ENCODE measurements at places on chromosomes 16 and 17.

- no peak for DNase-seq
Observed at GRCh38 chr17:17320911-17321220, 17.7 kb downstream of the NT5M start.

GRCh38 chr16:75070012-75070841, 46.4 kb downstream of the LDHD start:
- no peak for DNase-seq

GRCh38 chr17:57819285-57819684, 30.6 kb downstream of the MRPS23 start:
- no peak for DNase-seq

DNA sequence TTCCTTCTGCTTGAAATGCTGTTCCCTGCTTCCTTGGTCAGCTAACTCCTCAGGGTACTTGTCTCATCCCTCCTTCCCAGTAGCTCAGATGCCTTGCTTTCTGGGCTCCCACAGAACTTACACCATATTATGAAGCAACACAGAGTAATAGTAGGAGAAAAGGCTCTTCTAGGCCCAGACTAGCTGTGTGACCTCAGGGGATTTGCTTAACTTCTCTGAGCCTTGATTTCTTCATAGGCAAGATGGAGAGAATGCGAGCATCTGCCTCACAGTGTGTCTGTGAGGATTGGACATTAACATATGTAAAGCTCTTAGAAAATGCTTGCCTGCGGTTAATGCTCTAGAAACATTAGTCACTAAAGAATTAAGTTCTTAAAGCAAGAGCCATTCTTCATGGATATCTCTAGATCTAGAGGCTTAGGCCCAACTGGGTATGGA, 22.3 kb upstream of the PECAM1 start:
- no peak for DNase-seq

GRCh38 chr16:3474136-3474779, 21.0 kb downstream of the C16orf90 start:
- DNase-seq, result no peak

DNA sequence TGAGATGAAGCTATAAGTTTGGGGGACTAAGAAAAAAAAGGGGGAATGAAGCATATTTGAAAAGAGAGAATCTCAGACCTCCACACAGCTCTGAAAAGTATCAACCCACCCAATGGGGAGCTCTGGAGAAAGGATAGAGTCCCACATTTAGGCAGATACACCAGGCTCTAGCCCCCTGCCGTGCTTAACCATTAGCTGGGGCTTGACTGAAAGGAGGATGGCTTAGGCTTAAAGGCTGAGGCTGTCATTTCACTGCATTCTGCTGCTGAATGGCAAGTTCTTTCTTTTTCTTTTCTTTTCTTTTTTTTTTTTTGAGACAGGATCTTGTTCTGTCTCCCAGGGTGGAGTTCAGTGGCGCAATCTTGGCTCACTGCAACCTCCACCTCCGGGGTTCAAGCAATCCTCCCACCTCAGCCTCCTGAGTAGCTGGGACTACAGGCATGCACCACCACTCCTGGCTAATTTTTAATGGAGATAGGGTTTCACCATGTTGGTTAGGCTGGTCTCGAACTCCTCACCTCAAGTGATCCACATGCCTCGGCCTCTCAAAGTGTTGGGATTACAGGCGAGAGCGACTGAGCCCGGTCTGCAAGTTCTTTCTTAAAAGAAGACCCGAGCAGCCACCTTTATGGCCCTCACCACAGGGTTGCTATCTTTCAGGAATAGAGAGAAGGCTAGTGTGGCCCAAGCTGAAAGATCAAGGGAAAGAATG, 9.0 kb upstream of the MMP2 start:
- no peak for DNase-seq

DNA sequence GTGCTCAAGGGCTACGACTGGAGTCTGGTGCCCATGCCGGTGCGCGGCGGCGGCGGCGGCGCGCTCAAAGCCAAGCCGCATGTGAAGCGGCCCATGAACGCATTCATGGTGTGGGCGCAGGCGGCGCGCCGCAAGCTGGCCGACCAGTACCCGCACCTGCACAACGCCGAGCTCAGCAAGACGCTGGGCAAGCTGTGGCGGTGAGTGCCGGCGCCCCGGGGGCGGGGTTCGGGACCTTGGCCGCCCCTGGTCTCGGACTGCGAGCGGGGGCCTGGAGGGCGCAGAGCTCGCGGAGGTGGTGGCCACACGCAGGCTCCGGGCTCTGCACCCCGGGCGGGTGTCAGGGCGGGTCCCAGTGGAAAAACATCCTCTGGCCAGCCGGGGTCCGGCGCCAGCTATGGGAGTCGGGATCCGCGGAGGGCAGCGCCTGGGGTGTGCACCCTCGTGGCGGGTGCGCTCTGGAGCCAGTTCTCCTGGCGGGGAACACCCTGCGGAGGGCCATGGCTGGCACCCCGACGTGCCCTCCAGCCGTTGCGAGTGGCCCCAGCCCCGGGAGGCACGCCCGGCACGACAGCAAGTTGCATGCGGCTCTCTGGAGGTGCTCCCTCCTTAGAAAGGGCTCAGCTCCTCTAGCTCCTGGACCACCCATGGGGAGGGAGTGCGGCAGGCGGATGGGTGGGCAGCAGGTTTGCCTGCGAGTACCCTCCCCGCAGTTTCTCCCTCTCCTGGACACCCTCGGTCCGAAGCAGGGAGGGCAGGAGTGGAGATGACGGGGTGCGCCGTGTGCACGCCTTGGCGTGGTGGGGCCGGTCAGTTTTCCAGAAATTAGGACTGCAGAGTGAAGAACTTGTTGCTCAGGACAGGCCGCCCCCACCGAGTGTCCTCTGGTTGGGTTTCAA, 824 bp downstream of the SOX8 start:
- DNase-seq, result no peak

DNA sequence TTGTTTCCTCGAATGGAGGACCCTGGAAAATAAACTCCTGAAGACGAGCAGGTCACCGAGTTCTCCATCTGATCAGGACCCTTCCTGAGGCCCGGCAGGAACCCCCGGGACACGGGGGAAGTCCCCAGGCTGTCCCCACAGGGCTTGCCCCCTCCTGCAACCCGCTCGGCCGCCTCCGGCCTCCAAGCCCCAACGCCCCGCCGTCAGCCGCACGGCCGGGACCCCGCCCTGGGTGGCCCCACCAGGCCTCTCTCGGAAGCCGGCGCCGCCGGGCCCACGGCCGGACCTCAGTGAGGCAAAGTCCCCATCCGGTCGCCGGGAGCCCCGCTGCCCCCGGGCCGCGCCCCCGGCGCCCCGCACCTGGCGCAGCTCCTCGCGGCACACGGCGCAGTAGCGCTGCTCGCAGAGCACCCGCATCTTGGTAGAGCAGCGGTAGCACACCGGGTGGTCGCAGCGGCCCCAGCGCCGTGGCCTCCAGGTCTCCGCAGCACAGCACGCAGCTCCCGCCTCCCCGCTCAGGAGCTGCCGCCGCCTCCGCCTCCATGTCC, 383 bp downstream of the ZNF598 start:
- DNase-seq, result no peak

DNA sequence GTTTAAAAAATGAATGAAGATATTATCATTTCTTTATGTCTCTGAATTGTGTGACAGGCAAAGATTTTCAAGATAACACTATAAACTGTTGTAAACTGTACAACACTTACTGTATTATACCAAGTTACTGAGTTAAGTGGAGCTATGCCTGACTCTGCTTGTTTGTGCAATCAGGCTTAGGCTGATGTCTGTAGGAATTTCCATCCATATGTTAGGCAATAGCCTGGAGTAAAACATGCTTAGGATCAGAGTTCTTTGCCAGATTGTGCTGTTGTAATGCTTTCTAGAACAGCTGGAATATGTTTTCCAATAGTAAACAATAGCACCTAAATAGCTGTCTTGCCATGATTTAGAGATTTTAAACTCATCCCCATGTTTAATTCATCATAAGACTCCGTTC, 1496.7 kb downstream of the CDH11 start:
- DNase-seq, result no peak

GRCh38 chr16:84327926-84328505, 33.3 kb downstream of the WFDC1 start:
- DNase-seq, result no peak

- DNase-seq, result no peak
Observed at GRCh38 chr16:87070657-87071056, 246.5 kb downstream of the C16orf95 start.

DNA sequence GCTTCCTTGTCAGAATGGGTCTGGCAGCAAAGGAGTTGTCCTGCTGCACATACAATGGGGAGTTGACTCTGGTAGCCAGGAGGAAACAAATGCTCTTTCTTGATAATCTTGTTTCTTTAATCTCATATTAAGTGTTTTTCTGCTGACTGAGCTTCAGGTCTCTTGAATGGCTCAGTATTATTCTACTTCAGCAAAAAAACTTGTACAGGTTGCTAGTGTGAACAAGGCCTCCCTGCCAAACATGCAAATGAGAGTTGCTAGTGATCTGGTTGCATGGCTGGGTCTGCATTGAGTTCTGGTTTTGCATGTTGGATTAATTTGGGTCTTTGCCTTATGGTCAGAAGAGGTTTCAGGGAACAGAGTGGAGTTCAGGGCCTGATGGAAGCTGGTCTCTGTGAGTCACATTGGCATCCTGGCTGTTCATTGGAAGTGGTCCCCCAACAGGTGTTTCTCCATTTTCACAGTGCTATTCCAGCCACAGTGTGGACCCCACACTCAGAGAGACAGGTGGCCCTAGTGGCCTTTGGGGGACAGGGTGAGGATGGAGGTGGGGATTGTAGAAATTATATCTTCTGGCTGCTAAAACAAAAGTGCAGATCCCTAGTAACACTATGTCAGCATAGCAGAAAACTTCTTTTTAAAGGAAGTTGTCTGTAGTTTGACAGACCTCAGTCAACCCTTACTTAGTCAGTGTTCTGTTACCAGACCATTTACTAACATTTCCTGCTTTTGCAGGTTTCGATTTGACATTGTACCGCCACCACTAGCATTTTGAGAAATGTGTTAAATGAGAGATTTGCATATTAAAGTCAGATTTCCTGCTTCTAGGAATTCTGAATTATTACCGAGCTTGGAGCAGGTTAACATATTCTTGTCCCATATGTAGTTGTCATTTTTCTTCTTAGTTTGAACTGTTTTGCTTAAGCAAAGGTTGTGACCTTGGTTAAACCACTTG, 47.1 kb downstream of the EPN2 start:
- no peak for DNase-seq

GRCh38 chr16:85036236-85037049, 8.8 kb downstream of the KIAA0513 start:
- DNase-seq, result no peak

DNA sequence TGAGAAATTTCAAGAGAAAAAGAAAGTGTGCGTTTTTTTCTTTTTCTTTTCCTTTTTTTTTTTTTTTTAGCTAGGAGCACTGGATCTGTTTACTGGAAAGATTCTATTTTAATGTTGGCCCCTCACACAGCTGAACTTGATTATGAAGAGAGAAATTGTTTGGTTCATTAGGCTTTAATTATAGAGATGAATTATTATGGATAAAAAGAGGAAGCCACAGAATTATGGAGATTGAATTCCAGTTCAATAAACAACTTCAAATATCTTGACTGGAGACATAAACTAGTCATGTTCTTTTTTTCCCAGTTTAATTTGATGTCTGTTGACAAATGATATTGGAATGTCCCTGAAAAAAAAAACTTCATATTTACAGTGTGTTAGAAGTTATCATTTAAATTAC, 152.0 kb upstream of the HS3ST3A1 start:
- DNase-seq, result no peak

DNA sequence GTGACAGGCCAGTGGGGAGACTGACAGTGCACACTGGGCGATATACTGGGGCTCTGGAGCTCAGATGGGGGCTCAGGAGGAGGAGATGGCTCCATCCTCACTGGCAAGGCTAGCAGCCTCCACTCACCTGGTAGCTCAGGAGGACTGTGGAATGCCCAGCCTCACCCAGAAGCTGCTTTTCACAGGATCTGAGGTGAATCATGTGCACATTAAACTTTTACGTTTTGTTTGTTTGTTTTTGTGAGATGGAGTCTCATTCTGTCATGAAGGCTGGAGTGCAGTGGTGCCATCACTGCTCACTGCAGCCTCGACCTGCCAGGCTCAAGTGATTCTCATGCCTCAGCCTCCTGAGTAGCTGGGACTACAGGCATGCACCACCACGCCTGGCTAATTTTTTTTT, 28.6 kb downstream of the ADCY7 start:
- DNase-seq, result no peak

- no peak for DNase-seq
Observed at GRCh38 chr16:30054959-30055553, 10.5 kb upstream of the ALDOA start.

DNA sequence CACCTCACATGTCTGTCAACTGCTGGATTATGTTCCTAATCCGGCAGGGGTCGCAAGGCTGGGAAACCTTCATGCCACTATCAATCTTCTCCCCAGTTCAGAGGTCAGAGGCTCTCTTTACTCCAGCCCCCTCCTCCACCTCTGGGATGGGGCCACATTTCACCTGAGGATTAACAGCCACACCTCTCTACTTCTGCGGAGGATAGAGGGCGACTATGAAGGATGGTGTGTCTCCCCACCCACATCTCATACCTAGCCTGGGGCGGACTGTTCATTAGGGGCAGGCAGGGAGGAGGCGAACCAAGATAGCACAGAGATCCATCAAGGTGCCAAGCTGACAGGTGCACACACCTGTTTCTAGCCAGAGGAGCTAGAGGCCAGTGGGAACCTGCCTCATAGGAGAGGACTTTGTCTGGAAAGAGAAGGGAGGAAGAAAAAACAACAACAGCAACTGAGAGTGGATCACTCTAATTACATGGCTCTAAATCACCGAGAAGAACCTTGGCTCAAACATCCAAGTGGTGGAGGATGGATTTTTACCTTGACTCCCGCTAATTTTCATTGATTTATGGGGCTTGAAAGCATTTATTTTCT, 41.9 kb upstream of the SKAP1 start:
- DNase-seq, result no peak

GRCh38 chr16:85250609-85251223, 138.4 kb upstream of the CIBAR2 start:
- DNase-seq, result no peak

DNA sequence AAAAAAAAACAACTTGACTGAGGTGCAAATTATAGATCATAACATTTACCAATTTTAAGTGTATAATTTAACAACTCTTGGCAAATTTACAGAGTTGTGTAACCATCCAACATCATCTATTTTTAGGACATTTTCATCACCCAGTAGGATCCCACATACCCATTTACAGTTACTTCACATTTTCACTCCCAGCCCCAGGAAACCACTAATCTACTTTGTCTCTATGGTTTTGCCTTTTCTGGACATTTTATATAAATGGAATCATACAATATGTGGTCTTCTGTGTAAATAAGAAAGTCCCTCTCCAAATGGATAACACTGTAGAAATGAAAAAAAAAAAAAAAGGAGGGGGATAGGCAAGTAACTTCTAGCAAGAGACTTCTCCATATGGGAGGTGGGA, 26.1 kb upstream of the XYLT1 start:
- DNase-seq, result no peak

GRCh38 chr16:12096157-12096777, 119.7 kb downstream of the SNX29 start:
- DNase-seq, result no peak

- DNase-seq, result no peak
Observed at GRCh38 chr16:4350365-4350786, 745 bp downstream of the PAM16 start.
